Fibroblast of mammary gland (primary cell): ENCODE measurements at places on chromosomes 12 and 14.

- DNase-seq: no peak
Observed at GRCh38 chr14:105333613-105334364, 19.2 kb downstream of the PACS2 start.

DNA sequence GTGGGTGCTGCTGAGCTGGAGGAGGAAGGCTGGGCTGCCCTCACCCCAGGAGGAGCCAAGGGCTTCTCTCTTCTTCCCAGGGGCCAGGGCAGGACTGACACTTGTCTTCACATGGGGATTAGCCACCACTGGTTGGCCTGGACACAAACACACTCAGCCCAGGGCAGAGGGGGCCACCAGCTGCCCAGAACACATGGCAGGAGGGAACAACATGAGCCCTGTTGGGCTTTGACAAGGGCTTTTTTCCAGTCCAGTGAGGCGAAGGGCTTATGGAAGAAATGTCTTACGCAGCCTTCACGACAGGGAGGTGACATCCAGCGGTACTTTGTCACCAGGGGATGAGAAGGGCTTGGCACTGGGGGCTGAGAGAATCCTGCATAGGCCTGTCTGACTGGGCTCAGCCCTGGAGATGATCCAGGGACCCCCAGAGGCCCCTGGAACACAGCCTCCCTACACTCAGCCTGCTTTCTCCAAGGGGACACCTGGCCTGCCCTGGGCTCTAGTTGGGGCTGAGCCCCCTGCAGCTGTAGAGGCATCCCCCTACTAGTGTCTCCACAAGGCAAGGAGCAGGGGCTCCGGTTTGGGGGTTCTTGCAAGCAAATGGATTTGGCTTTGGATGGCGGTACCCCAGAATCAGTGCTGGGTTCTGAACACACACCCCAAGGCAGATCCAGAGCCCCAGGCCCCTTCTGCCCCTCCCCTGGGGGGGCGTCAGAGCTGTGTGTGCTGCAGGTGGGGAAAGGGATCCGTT is 18.9 kb downstream of the ARL6IP4 start:
- DNase-seq: no peak

DNA sequence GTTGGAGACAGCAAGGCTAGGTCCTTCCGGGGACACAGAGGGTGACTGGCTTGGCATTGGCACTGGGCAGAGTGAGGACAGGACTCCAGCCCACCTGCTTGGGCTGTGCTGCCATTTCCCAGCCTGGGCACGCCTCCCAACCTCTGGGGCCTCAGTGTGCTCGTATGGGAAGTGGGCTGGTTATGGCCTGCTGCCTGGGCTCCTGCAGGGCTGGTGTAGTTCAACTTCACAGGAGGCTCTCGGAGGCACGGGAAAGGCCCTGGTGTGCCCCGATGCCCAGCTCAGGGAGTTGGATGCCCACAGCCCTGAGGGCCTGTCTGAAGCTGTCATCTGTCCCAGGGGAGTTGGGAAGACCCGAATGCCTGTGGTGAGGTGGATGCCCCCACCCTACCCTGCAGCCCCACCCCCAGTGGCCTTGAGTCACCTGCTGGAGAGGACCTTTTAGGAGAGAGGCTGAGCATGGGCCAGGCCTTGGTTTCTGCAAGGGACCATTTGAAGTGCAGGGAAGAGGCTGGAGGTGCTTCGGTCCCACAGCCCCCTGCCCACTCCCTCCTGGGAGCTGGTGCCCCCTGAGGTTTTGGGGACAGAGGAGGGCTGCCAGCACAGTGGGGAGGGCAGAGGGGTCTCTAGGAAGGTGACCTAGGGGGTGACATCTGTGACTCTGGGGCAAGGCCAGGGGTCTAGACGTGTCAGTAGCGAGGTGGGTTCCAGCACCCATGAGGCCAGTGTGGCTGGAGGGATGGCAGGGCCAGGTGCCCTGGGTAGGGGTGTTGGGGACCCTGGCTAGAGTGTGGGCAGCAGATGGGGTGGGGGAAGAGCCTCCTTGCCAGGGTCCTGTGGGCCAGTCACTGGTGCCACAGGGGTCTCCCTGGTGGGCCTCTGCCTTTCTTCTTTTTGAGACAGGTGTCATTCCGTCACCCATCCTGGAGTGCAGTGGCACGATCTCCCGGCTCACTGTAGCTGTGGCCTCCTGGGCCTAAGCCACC is 9.1 kb downstream of the ULK1 start:
- no peak for DNase-seq

DNA sequence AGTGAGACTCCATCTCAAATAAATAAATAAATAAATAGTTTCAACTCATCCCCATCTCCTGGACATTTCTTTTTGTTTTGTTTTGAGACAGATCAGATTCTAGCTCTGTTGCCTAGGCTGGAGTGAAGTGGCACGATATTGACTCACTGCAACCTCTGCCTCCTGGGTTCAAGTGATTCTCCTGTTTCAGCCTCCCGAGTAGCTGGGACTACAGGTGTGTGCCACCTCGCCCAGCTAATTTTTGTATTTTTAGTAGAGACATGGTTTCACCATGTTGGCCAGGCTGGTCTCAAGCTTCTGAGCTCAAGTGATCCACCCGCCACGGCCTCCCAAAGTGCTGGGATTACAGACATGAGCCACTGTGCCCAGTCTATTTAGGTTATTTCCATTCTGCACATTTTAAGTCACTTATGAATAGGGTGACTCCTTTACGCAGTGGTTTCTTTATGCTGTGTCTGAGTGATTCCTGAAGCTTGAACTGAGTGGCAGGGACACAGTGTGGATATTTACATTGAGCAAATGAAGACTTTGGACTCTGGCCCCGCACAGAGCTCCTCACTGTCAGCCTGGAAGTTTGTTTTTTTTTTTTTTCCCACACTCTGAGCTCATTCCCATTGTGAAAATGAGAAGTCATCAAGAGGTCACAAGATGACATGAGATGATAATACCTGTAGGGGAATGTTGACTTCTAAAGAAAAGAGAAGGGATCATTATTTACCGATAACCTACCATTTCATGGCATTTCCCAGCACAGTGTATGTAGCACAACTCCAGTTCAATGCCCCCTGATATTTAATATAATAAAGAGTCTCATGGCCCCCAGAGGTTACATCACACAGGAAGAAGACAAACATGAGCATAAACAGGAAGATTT is 72.6 kb downstream of the TBX3 start:
- no peak for DNase-seq

DNA sequence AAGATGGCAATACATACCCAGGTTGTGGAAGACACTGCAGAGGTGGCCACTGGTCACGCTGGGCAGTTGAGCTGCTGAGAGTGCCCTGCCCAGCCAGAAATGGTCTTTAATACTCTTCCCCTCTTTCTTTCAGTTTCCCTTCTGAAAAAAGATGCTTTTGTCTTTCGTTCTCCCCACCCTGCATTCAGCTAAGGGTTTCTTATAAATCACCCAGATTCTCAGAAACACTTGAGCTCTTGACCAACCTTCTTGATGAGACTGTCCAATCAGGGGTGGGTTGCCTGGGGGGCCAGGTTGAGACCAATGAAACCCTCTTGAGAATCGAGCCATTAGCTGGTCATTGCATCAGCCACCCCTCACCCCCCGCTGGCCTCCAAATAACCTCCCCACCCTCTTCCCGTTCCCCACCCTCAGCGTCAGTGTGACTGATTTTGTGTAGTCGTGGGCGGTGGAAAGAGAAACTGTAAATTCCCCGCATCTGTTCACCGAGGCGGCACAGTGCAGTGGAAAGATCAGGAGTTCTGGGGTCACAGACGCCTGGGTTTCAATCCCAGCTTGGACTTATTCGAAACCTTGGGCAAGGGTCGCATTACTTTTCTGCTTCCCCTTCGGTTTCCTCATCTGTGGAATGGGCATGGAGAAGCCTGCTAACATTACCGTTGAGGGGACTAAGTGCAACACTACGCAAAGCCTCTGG is 52.3 kb downstream of the SLC25A47 start:
- DNase-seq: peak; percentile 94

DNA sequence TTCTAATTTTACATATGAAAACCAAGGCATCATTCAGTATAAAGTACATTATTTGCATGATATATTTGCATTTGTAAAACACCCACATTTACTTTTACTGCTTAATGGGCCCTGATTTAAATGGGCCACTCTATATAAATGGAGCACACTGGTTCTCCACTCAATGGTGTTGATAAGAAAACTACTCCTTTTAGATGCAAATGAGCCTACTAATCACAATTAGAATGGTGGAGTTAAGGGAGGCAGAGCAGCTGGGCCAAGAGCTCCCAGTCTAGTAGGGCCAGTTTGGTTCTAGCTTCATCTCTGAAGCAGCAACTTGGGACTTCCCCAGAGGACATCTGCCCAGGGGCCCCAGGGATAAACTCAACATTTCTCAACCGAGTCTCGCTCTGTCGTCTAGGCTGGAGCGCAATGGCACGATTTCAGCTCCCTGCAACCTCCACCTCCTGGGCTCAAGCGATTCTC is 120.7 kb downstream of the FOXN3 start:
- DNase-seq: no peak

GRCh38 chr12:98002887-98003493 is 512.4 kb upstream of the TMPO start:
- DNase-seq: peak; percentile 60

- no peak for DNase-seq
Observed at GRCh38 chr12:131940141-131940547, 9.6 kb upstream of the EP400 start.

DNA sequence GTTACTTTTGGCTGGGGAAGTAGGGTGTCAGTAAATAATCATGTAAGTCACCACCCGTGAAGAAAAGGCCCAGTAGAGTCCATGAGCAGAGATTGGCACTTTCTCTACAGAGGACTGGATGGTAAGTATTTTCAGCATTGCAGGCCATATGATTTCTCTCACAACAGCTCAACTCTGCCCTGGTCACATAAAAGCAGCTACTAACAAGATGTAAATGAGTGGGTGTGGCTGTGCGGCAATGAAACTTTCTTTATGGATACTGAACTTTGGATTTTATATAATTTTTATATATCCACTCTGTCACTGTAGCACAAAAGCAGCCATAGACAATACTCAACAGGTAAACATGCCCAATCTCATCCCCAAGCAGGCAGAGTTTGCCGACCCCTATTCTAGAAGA is 343.6 kb downstream of the GLT1D1 start:
- DNase-seq: no peak

GRCh38 chr12:13851828-13852227 is 129.6 kb downstream of the GRIN2B start:
- DNase-seq: no peak

DNA sequence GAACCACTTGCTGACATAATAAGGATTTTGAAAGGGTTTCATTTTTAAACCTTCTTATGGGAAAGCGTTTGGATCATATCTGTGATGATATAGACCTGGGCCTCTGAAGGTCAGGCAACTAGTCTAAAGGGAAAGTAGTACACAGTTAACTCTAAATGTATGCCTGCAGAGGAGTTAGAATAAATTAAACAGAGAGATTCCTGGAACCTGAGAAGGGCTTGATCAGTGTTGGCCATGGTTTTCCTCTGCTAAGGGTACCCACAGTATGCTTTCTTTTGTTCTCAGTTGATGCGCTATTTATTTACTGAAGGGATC is 14.4 kb upstream of the POLR3B start:
- no peak for DNase-seq

GRCh38 chr12:25976289-25976688 is 17.8 kb downstream of the RASSF8 start:
- DNase-seq: peak; percentile 55

DNA sequence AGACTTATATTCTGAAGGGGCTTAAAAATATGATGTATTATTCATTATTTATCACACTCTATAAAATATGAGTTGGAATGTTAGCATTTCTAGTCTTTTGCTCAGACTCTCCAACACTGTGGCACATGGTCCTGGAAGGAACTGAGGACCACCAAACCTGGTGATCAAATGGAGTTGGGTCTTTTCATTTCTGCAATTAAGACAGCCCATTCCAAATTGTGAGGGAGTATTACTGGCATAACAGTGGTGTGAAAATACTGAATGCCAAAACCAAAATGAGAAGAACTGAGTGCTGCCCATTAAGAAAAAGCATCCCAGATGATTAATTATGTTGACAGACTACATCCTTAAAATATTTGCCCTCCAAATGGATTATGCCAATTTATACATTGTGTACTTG is 90.8 kb downstream of the NPAS3 start:
- DNase-seq: no peak

DNA sequence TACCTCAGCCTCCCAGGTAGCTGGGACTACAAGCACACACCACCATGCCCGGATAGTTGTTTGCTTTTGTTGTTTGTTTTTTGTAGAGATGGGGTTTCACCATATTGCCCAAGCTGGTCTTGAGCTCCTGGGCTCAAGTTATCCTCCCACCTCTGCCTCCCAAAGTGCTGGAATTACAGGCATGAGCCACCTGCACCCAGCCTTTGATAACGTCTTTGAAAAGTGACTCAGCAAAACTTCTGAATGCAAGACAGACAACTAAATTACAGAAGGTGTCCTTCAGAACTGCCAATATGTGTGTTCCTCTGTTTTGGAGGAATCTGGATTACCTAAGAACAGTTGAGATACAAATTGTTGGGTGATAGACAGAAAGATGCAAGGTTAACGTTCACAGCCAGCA is 99.8 kb downstream of the ESR2 start:
- no peak for DNase-seq

GRCh38 chr14:57086271-57087162 is 182.2 kb downstream of the EXOC5 start:
- no peak for DNase-seq

- no peak for DNase-seq
Observed at GRCh38 chr12:14695715-14696141, 671 bp downstream of the GUCY2C start.

DNA sequence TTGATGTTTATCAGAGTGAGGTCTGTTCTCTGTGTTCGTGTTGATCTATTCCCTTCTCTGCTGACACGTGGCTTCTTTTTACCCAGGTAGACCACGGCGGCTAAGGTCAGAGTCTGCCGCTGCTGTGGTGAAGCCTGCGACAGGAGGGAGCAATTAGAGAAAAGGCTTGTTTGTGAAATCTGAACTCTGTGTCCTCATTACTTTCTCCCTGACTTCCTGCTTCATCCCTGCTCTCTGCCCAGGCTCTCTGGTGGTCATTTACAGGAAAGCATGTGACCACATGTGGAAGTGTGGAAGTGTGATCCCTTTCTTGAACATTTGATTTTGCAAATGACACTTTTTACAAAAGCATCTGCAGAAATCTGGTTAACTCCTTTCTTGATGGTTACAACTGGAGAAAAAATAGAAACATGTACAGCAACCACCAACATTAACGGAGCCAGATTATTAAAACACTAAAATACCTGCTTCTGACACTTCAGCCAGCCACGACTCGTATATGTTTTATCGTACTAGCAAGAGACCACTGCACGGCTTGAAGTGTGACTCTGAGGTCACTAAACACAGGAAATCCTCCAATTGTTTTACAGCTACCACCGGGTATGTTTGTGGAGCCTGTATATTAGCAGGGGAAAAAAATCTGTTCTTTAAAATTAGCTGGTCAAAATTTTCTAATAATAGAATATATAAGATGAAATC is 388.6 kb upstream of the TMPO start:
- no peak for DNase-seq

GRCh38 chr12:3223601-3224529 is 146.7 kb downstream of the TSPAN9 start:
- DNase-seq: no peak

GRCh38 chr14:81691931-81692330 is 158.3 kb upstream of the SEL1L start:
- no peak for DNase-seq
